ENCODE measurements at places on chromosomes 2 and 18.

- no peak for DNase-seq
Observed at GRCh38 chr2:136962105-136962725, 196.9 kb downstream of the THSD7B start.

DNA sequence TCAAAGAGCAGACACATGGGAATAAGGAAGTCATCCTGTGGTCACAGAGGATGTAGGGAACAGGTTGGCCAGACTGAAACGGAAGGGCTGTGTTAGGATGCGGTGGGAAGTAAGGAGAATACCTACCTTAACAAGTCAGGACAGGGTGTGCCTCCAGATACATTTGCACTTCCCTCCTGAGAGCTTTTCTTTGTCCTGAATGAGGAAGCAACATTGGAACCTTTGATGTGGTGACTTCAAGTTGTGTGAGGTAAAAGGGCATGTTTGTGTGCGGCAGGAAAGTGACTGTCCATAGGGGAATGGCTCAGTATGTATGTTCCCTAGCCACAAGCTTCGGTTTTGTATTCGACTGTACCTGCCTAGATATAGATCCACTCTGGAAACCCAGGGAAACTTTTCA is 24.9 kb upstream of the LRRTM1 start:
- DNase-seq = no peak

DNA sequence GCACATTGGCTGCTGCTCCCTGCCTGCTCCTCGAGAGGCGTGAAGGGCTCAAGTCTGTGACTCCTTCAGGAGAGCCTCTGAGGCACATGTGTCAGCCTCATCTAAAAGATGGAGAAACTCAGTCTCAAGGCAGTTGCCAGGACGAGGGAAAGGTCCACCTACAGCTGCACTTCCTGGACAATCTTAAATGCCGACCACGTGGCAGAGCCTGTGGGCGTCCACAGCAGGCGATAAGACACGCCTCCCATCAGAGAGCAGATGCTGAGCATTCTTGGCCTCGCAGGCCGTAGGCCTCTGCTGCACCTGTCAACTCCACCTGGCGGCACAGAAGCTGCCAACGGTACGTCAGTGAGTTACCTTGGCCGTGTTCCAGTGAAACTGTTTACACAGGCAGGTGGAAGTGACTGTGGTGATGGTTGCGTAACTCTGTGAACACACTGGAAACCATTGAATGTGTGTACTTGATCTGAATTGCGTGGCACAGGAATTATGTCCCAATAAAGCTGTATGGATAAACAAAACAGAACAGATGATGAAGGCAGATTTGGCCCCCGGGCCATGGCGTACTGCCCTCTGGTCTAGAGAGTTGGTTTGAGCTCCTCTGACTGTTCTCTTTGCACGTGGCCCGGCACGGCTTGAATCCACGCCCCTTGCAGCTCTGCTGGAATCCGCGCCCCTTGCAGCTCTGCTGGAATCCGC is 114.5 kb downstream of the RNF144A start:
- DNase-seq = no peak

- peak; percentile 15 for DNase-seq
Observed at GRCh38 chr18:73879328-73879727, 268.3 kb downstream of the FBXO15 start.

DNA sequence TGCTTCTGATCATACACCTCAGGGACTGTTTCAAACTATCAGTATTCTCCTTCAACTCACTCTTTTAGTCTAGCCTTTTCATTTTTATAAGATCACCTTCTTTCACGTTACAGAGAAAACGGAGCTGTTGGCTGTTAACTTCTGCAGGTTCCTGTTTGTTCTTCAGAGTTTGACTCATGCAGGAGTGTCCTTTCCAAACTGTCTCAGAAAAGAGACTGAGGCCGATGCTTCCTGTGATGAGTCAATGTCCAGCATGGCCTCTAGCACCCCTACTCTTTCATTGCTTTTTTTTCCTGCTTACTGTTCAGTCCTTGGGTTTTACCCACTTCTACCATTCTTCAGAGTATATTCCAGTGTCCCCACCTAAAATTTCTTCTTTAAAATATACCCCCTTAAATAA is 240.8 kb upstream of the RGPD4 start:
- DNase-seq = peak; percentile 5

GRCh38 chr2:213451542-213452239 is 167.4 kb downstream of the SPAG16 start:
- DNase-seq = no peak

GRCh38 chr2:135532581-135532980 is 1.3 kb downstream of the R3HDM1 start:
- DNase-seq = peak; percentile 4

DNA sequence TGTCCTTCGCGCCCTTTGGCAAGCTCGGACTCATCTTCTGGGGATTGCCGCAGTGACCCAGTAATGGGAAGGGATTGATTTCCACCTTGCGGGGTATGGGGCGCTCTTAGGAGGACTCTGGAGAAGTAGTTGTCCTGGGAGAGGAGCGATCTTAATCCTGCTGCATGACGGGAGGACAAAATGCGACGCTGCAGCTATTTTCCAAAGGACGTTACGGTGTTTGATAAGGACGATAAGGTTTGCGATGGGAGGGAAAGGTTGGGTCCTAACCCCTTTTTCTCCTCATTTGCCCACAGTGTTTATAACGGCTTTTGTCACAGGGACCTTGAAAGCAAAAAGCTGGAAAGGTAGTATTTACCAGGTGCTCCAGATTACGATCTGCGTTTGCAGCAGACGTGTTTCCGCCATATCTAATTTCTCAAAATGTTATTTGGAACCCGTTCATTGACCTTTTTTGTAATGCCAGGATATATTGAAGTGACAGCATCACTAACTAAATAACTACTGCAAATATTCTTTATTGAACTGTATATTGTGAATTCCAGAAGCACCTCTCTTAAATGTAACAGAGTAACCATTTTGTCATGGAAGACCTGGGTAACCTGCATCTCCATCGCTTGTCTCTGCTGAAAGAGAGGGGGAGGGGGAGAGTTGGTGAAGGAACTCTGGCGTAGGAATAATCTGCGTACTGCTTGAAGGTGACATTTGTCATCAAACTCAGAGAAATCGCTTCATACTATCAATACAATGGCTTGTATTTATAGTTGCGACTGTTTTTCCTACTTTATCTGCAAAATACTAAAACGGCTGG is 590 bp downstream of the MDH1 start:
- no peak for DNase-seq

DNA sequence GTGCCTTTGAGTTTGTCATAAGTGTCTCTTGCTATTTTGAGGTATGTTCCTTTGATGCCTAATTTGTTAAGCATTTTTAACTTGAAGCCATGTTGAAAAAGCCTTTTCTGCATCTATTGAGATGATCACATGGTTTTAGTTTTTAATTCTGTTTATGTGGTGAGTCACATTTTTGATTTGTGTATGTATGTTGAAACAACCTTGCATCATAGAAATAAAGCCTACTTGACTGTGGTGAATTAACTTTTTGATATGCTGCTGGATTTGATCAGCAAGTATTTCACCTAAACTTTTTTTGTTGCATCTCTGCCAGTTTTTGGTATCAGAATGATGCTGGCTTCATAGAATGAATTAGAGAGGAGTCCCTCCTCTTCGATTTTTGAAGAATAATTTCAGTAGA is 469.7 kb downstream of the CDH2 start:
- no peak for DNase-seq

DNA sequence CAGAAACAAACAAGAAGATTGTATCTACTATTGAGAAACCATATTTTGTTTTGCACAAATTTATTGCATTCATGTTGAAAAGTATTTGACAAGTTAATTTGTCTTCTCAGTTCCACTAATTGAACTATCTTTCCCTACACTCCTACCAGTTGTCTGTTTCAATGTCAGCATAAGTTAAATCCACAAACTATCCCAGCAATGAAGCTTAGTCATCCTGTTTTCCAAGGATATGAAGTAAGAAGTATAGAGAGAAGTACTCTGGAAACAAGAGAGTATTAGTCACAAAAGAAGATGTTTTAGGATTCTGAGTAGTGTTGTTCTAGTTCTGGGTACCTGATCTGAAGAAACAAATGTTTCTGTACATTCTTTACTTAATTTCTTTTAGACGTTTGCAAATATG is 261.6 kb upstream of the ZNF804A start:
- no peak for DNase-seq

GRCh38 chr18:71114550-71115210 is 825.8 kb downstream of the SOCS6 start:
- DNase-seq = no peak

GRCh38 chr2:48607307-48608014 is 10.2 kb upstream of the GTF2A1L start:
- DNase-seq = peak; percentile 46

- no peak for DNase-seq
Observed at GRCh38 chr2:30753630-30754029, 53.6 kb downstream of the CAPN13 start.

DNA sequence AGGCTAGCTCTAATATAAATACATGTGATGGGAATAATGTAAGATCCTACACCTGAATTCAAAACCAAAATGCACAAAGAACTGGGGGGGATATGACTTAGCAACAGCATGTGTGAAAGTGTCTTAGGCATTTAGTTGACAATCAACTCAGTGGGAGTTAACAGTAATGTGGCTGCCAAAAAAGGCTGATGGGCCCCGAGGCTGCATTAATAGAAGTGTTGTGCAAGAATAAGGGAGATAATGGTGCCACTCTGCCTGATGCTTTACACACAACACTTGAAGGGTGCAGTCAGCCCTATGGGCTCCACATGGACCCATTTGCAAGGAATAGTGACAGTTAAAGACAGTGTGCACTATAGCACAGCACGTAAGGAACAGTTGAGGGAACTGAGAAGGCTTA is 649.4 kb upstream of the ZEB2 start:
- peak; percentile 6 for DNase-seq

GRCh38 chr18:56307354-56308170 is 330.8 kb downstream of the TXNL1 start:
- DNase-seq = no peak

DNA sequence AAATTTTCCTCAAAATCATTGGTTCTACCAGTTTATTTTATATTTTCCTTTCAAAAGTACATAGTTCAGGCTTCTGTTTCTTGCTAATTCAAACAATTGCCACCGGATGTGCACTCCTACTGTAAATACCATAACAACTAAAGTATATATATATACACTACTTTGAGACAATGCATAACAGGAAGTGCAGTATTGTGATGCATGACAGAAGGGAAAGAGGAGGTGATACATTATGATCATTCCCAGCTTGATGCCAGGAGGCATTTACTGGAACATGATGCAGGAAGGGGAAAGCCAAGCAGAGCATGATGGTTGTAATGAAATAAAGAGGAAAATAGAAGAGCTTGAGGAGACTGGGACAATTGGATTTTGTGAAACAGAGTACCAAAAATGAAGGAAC is 215.2 kb upstream of the NT5C1B start:
- no peak for DNase-seq

DNA sequence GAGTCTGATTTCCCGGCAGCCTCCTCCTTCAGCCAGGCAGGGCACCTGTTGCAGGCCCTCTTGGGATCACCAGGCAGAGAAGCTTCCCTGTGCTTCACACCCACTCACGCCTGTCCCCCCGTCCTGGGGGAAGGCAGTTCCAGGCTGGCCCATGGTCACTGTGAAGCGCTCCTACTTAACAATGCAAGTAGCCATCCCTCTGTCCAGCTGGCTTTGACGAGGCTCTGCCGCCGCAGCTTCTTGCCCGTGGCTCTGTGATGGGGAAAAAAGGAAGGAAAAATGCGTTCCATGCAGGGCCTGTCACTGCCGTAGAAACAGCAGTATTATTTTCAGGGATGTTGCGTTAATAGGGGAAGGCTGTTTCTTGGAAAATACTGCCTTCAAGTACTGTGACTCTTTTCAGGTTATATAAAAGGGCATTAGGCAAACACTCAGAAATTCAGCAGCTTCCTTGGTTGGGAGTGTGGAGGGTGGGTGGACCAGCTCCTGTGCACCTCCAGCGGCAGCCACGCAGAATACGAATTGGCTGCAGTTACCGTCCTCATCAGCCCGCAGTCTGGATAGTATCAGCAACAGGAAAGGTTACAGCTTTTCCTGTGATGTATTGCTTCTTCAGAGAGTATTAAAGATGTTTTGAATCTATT is 232.3 kb downstream of the KLHL29 start:
- peak; percentile 88 for DNase-seq

- DNase-seq = no peak
Observed at GRCh38 chr2:226934546-226935201, 98.8 kb downstream of the RHBDD1 start.

DNA sequence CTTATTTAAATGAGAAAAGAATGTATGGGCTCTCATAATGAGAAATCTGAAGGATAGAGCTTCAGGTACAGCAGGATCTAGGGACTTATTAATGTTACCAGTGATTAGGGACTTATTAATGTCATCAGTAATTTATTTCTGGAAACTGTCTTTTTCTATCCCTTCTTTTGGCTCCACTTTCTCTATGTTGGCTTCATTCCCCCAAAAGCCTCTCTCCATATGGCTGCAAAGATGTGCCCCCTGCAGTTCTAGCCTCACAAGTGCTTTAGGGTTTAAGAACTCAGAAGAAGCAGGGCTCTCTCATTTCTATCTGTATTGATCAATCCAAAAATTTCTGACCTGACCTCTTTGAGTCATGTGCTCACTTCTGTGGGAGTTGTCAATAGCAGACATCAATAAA is 480.9 kb downstream of the TXNL1 start:
- no peak for DNase-seq

DNA sequence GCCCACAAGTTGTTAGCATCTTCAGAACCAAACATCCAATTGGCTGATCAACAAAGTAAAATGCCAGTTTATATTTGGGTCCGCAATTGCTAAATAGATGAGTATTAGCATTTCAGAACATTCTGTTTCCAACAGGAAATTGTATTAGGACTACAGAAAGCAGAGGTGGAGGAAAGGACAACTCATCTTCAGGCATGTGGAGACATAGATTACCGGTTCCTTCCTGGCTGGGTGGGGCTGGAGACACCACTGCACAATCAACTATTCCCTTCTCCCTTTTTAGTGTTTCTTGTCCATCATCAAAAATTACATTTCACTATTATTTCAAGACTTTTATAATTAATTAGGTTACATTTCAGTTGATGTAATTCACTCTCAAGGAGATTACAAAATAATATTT is 83.8 kb downstream of the ADAM23 start:
- DNase-seq = no peak

DNA sequence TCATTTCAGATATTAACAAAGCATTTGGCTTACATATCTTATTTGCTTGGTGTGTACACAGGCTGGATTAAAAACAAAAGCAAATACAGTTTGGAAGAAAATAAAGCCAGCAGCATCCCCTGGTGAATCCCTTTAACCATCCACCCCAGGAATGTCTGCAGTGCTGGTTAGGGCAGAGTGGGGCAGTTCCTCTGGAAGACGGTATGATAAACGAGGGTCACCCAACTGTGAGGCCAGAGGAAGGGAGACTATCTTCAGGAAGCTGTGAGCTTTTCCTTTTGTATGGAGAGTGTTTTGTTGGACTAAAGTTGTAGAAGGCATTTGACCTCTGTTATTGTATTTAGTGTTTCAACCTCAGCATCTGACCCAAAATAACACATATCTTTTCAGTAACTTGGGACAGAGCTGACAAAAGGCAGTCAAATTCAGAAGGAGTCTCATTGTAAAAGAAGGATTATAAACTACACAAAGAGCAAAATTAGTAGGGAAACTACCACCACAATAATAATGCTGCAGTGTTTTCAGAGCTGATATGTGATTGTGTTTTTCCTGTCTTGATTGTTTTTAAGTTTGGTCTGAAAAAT is 159.1 kb downstream of the FMNL2 start:
- DNase-seq = no peak

All from foreskin fibroblast (primary cell).